ENCODE measurements at places on chromosomes 1 and 21.

- peak; percentile 59 for DNase-seq
These were observed 43.4 kb downstream of the IGSF5 start for GRCh38 chr21:39788383-39788782.

GRCh38 chr1:193417945-193418744 is 231.7 kb upstream of the B3GALT2 start:
- peak; percentile 52 for DNase-seq

- DNase-seq = peak; percentile 44
These were observed 1.4 kb downstream of the JUN start for GRCh38 chr1:58782178-58783089.

- no peak for DNase-seq
These were observed 462.6 kb upstream of the ADGRL4 start for GRCh38 chr1:79469139-79469538.

DNA sequence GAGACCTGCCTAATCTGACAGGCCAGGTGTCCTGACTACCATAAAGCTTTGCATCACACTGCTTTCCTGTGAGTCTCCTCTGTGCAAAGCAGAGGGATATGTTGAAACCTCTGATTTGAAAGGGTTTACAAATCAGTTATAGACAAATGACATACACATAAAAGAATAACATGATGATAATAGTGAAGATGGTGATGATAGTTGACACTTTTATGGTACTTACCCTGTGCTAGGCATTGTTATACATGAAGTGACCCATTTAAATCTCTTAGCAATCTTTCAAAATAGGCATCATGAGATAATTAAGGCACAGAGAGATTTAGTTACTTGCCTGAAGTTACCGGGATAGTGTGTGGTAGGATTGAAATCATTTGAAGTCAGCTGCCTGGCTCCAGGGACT is 34.1 kb upstream of the PKN2 start:
- DNase-seq = no peak

GRCh38 chr1:99137554-99138206 is 126.6 kb upstream of the PLPPR4 start:
- no peak for DNase-seq

- no peak for DNase-seq
These were observed 61.4 kb upstream of the CNIH3 start for GRCh38 chr1:224554620-224555259.

GRCh38 chr1:145777357-145778145 is 46.3 kb downstream of the RNF115 start:
- DNase-seq = no peak

- no peak for DNase-seq
These were observed at the start of gene CNKSR1 for GRCh38 chr1:26177182-26177684. Gene CNKSR1, plus strand, starts transcription at chr1:26177491. Its CDS starts 57 bp downstream, at chr1:26177548.

DNA sequence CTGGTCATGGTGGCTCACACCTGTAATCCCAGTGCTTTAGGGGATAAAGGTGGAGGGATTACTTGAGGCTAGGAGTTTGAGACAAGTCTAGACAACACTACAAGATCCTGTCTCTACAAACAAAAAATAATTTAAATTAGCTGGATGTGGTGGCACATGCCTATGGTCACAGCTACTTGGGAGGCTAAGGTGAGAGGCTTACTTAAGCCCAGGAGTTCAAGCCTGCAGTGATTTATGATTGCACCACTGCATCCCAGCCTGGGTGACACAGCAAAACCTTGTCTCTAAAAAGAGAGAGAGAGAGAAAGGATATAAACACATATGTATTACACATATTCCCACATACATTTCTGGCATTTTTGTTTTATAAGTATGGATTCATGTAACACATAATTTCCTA is 325.2 kb downstream of the DUSP10 start:
- no peak for DNase-seq

DNA sequence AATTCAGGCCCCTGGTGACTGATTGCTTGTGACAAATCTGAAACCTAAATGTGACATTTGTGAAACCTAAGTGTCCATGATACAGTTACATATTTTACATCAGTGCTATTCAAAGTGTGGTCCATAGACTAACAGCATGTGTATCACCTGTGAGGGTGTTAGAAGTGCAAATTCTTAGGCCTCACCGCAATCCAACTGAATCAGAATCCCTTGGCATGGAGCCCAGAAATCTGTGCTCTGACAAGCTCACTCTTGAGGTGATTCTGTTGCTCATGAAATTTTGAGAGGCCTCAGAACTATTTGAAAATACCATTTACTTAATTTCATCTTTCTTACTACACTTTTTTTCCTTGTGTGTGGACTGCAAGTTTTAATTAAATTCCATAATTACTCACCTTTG is 587.9 kb downstream of the ADGRL2 start:
- DNase-seq = peak; percentile 4

DNA sequence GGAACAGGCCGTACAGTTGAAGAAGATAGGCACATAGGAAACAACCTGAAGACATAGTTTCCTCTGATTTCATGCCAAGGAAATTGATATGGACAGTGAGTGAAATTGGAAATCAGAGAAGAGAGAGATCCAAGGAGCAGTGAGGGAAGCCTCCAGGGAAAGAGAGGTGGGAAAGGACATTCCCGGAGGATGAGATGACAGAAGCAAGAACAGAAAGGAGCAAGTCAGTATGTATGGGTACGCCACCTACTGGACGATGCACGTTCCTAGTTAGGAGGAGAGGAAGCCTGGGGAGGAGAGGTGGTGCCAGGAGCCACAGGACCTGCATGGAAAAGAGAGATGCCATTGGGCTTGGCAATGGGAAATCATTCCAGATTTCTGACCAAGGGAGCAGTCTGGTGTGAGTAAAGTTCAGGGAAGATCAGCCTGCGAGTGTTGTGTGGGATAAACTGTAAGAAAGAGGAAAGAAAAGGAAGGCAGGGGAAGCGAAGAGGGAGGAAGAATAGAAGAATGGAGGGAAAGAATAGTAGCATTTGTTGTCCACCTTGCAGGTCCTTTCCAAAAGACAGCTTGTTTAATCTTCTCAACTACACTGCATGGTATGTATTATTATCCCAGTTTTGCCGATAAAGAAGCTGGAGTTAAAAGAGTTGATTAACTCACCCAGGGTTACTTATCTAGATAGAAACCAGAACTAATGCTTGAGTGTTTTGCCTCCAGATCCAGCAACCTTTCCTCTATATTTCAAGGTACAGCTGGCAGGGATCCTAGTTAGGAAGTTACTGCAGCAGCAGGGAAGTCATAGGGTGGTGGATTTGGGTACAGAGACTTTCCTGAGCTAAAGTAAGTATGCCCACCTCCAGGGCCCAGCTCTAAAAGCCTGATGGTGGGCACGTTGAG is 27.4 kb downstream of the C1orf116 start:
- peak; percentile 89 for DNase-seq

GRCh38 chr1:214327514-214327913 is 46.6 kb downstream of the SMYD2 start:
- DNase-seq = no peak

DNA sequence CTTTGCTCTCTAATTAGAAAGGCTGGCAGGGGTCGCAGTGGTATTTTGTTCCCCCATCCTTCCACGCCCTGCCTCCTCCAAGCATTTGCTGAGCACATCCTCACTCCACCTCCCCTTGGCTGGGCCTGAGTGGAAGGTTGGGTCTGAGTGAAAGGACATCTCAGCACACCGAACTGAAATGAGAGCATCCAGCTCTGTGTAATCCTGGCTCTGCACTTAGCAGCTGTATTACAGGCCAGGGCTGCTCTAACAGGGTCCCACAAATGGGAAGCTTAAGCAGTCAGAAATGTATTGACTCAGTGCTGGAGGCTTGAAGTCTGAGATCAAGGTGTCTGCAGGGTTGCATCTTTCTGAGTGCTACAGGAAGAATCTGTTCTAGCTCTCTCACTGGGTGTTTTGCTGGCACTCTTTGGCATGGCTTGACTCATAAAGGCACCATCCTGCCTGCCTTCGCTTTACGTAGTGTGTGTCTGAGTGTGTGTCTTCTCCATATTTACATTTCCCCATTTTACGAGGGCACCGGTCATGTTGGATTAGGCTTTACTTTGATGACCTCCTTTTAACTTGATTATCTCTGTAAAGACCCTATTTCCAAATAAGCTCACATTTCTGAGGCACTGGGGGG is 48.5 kb upstream of the IGSF21 start:
- no peak for DNase-seq

DNA sequence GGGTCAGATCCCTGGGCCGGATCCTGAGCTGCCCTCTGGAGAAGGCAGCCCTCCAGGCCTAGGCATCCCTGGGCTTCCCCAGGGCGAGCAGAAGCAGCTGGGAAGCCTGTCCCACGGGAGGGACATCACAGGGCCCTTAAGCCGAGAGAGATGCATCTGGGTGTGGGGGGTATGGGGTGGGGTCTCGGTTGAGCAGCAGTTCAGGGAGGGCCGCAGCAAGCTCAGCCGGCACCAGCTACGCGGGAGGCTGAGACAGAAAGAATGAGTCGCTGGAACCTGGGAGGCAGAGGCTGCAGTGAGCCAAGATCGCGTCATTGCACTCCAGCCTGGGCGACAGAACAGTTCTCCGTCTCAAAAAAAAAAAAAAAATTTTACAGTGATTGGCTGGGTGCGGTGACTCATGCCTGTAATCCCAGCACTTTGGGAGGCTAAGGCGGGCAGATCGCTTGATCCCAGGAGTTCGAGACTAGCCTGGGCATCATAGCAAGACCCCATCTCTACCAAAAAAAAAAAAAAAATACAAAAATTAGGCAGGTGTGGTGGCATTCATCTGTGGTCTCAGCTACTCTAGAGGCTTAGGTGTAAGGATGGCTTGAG is 37.7 kb downstream of the RRP1 start:
- DNase-seq = peak; percentile 85

GRCh38 chr1:109619576-109620400 is at the start of the genes AMPD2 and GNAT2:
Gene AMPD2, plus strand, starts transcription at chr1:109619837. Its CDS starts 1,339 bp downstream, at chr1:109621176.
Gene GNAT2, minus strand, starts transcription at chr1:109619616. Its CDS starts 6,746 bp downstream, at chr1:109612870.
- DNase-seq = peak; percentile 91

DNA sequence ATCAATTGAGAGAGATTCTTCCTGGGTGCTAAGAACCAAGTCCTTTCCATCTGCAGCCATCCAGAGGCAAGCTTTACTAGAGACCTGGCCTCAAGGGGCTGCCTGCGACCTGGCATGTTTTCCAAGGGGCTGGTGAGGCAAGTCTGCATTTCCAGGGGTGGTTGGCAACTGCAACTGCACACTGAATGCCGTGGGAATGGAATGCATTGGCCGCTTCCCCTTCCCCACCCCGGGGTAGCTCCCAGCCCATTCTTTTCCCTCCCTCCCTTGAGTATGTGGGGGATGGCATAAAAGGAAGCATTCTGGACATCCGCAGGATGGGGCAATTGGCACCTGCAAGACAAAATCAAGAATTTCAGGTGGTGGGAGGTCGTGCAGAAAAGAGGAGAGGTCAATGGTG is 155.1 kb downstream of the IGSF21 start:
- no peak for DNase-seq

- no peak for DNase-seq
These were observed 6.7 kb downstream of the C1QTNF12 start for GRCh38 chr1:1239614-1240347.

DNA sequence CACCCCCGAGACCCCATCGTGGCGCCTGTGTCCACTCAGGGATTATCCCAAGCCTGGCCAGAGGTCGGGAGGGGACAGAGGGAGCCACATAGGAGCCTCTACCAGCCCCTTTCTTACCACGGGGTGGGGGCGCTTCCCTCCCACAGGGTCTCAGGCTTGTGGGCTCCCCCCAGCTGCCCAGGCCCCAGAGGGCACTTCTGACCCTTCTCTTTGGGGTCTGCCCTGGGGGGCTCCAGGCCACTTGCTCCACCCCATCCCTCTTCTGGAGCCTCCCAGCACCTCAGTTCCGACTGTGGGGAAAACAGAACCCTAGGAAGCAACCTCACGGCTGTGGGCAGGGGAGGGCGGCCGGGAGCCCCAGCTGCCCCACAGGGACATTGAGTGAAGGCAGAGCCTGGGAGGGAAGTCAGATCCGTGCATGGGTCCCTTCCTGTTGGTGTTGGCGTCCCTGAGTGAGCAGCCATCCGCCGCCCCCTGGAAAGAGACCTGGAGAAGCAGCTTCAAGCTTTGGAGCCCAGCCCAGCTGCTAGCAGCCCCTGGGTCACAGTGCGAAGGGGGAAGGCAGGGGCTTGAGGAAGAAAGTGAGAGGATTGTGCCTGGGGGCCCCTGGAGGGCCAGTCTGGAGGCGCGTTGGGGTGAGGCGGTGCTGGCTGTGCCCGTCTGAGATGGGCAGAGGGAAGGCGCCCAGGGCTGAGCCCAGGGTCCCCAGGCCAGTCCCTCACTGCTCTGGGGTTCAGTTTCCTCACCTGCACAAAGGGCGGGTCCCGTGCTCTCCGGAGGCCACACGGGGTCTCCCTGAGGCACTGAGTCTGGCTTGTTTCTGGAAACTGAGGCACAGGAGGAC is 22.1 kb downstream of the RRP1 start:
- DNase-seq = no peak

DNA sequence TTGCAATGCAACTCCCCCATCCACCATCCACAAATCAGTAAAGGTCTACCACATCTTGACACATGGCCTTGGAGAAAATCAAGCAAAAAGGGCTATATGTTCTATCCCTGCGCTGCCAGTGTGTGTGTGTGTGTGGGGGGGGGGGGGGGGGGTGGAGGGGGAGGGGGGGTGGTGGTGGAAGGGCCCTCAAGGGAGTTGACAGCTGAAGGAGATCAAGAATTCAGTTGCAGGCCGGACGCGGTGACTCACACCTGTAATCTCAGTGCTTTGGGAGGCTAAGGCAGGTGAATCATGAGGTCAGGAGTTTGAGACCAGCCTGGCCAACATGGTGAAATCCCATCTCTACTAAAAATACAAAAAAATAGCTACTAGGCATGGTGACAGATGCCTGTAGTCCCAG is 37.6 kb upstream of the CLIC4 start:
- DNase-seq = peak; percentile 85

- DNase-seq = no peak
These were observed 20.2 kb downstream of the CAPZB start for GRCh38 chr1:19465123-19465522.

- DNase-seq = peak; percentile 61
These were observed 46.8 kb upstream of the TSPAN2 start for GRCh38 chr1:115136106-115136505.

- DNase-seq = no peak
These were observed 26.5 kb downstream of the NSUN4 start for GRCh38 chr1:46367072-46367471.

DNA sequence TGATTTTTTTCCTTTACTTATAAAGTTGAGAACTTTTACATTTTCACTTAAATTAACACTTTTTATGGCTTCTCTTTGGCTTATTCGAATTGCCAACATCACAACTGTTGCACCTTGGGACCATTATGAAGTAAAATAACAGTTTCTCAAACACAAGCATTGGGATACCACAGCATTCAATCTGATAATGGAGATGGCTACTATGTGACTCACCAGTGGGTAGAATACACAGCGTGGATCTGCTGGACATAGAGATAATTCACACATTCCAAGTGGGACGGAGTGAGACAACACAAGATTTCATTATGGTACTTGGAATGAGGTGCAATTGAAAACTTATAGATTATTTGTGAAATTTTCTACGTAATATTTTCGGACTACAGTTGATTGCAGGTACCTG is 68.0 kb downstream of the ADAMTS1 start:
- peak; percentile 18 for DNase-seq
